ENCODE measurements at places on chromosomes 12 and 14.

GRCh38 chr12:113642672-113643071, 171.0 kb upstream of the LHX5 start:
- DNase-seq: no peak

DNA sequence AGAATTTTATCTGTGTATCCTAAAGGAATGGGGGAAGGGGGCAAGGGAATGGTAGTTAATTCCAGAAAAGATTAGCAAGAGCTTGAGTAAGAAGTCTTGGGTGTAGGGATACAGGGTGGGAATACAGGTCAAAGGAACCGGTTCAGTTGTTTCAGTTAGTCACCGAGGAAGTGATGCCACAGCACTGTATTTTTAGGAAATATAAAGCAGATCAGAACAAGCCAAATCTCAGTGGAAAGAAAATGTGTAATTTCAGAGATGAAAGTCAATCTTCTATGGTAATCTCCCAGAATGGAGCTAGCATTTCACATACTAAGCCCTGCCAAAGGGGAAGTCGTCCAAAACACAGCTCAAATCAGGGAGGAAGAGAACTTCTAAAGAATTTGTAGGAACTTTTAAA, 4.7 kb upstream of the TUBA1C start:
- no peak for DNase-seq

DNA sequence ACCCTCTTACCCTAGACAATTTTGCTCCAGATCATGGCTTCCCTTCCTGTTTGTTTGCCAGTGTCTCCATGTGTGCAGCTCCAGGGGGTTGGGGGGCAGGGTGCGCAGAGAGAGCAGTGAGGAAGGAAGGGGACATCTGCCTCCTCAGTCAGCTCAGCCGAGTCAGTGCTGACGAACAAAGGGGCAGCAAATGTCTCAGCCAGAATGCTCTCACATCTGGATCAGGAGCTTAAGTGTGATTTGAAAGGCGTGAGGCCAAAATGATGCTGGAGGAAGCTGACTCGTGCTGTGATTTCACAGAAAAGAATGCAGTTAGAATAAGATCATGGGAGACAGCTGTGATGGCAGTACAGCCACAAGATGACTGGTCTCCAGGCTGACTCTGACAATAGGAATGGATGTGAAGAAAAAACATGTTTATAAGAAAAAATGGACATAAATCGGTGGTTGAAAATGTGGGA, 27.1 kb upstream of the CDK17 start:
- no peak for DNase-seq

DNA sequence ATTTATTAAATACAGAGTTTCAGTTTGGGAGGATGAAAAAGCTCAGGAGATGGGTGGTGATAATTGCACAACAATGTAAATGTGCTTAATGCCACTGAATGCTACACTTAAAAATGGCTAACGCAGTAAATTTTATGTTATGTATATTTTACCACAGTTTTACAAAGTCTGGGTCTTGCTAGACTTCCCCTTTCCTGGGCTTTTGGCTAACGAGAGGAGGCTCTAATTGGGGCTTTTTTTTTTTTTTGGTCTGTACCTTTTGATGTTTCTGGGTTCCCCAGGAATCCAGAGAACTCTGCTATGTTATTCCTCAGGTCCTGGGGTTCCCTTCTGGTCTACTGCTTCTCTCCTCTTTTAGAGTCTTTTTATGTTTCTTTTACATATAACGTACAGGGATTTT, 355.5 kb downstream of the CACNA1C start:
- no peak for DNase-seq

- DNase-seq: no peak
Observed at GRCh38 chr14:52299692-52300278, 14.3 kb upstream of the PTGER2 start.

- DNase-seq: no peak
Observed at GRCh38 chr12:130988751-130989150, 35.0 kb downstream of the ADGRD1 start.

GRCh38 chr12:80178846-80179245, 79.5 kb downstream of the OTOGL start:
- no peak for DNase-seq

GRCh38 chr12:96121271-96121711, 72.9 kb upstream of the ELK3 start:
- DNase-seq: no peak

DNA sequence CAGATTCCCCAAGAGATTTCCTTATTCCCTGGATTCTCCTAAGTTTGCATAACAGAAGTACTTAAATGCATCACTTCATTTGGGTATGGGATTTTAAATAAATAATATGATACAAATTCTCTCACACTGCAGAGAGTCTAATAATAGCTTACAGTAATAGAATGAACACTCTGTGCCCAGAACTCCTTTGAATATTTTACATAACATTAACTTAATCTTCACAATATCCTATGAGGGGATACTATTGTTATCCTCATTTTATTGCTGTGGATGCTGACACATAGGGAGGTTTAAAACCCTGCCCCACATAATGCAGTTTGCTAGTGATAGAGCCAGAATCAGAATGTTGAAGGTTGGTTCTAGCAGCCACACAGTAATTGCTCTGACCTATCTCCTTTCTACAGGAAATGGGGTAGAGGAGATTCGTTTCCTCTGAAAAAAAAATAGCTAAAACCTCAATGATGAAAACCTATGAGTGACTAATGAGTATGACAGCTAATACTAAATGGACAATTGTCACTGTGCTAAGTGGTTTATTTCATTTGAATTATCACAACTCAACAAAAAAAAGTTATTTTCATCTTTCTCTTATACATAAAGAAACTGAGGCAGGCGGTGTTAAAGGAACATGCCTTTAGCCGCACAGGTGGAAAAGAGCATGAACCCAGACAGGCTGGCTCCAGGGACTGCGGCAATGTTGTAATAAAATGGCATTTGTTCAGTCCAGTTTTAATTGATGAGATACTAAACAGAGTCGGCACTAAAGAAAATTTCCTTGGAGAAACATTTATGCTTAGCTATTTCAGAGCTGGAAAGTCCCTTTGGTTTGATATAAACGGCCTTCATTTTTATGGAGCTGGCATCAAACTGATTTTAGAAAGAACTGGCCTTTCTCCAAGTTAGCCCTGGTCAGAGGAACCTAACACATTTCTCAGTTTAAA, 880.9 kb downstream of the NRXN3 start:
- no peak for DNase-seq

DNA sequence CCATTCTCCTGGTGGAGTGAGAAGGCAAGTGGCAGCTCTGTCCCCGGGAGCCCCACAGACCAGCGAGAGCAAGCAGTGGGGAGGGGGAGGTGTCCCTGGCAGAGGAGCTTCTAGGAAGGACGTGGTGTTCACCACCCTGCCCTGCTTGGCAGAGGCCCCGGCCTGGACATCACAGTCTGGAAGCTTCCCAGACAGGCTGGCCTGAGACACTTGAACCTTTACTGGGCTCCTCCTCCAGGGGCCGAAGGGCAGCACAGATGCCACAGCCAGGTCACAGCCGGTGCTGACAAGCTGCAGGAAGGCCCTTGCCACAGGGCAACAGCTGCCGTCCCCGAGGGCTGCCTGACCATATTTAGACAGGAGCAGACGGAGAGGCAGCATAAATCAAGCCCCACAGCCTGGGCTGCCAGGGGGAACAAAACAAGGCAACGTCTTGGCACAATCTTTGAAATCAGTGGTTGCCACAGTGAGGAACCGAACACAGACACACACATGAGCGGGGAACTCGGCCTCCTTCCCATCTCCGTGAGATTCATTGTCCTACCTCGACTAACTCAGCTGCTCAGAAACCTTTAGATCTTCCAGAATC, 28.5 kb downstream of the PRIMA1 start:
- no peak for DNase-seq

- DNase-seq: no peak
Observed at GRCh38 chr12:88571543-88571942, 8.7 kb downstream of the KITLG start.

GRCh38 chr12:122067966-122068365, 10.6 kb upstream of the MLXIP start:
- peak; percentile 16 for DNase-seq

- DNase-seq: no peak
Observed at GRCh38 chr14:30882431-30882830, 8.1 kb downstream of the COCH start.

- no peak for DNase-seq
Observed at GRCh38 chr14:92247341-92247740, 75.6 kb upstream of the SLC24A4 start.

DNA sequence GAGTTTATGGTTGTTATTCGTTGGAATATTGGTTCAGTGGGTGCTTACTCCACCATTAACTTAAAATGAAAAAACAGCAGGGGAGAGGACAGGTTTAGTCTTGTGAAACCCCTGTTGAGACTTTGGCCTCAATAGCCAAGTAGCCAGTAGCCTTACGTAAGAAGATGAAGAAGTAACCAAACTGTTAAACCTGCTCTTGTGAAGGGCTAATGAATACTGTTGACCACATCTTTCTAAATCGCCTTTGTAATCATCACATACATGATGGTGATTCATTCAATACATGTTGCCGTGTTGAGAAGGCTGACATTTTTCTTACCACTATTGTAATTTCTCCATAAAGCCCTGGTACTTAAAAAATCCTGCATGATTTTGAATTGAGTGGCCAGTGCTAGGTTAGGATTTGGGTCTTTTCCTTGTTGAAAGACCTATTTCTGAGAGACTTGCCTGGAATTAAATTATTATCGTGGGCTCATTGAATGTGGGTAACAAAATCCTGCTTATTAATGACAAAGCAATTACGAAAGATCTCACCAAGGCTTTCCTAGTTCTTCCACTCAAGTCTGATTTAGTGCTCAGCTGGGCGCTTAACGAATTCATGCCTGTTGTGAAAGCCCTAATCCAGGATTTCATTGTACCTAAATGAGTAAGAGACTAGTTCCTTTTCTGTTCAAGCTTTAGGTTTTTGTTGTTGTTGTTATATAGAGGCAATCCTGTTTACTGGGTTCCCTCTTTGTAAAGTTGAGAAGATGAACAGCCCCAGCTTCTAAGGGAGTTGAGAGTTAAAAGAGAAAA, 333.1 kb downstream of the FUT8 start:
- no peak for DNase-seq
